Activated CD8-positive, alpha-beta memory T cell treated with anti-CD3 and anti-CD28 coated beads, Interleukin-2, amount 10 ng/mL, durations not matched to agents 7 days and 5 days (primary cell): ENCODE measurements at places on chromosomes 7 and 10. TPM values are rescaled to one million over a fixed set of nuclear protein-coding genes. Genes with fewer than 3 reads are reported as not detected.

DNA sequence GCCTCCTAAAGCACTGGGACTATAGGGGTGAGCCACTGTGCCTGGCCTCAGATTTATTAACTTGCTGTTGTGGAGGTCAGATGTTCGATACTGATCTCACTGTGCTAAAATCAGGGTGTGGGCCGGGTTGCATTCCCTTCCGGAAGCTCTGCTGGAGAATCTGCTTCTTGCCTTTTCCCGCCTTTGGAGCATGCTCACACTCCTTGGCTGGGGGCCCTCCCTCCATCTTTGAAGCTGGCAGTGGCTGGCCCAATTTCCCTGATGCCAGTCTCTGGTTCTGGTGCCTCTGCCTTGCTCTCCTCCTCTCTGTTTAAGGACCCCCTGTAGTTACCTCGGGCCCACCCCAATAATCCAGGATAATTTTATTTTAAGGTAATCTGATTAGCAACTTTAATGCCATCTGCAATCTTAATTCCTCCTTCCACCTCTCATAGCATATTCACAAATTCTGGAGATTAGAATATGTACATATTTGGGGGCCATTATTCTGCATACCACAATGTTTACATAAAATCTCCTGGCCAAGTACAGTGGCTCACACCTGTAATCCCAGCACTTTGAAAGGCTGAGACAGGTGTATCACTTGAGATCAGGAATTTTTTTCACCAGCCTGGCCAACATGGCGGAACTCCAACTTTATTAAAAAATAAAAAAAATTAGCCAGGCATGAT is 7.9 kb upstream of the PITRM1 start:
- no peak for DNase-seq
- H3K4me3 ChIP-seq, result no peak overlapping the region
- peaks cover 2% of the 10 kb centered on the region for H3K4me1 ChIP-seq
- no peak overlapping the region for H3K27ac ChIP-seq

PLPP4 gene
- total RNA-seq, result not detected

- DNase-seq, result no peak
- peaks cover 15% of the 10 kb centered on the region for H3K4me1 ChIP-seq
- H3K27ac ChIP-seq, result no peak overlapping the region
- H3K27me3 ChIP-seq, result no peaks in the 10 kb centered on the region
These were observed 4.9 kb downstream of the GNB2 start for GRCh38 chr7:100678291-100678984.

GRCh38 chr10:95211606-95212279 is 17.7 kb downstream of the ACSM6 start:
- no peaks in the 10 kb centered on the region for H3K4me1 ChIP-seq
- DNase-seq, result no peak

GRCh38 chr10:101875068-101875688 is 31.6 kb upstream of the KCNIP2 start:
- peaks cover 20% of the 10 kb centered on the region for H3K4me1 ChIP-seq
- H3K4me3 ChIP-seq, result no peak overlapping the region
- DNase-seq, result no peak
- H3K27ac ChIP-seq, result no peak overlapping the region
- H3K36me3 ChIP-seq, result peaks cover 3% of the 10 kb centered on the region
- H3K27me3 ChIP-seq, result no peaks in the 10 kb centered on the region

MRPS24 gene
- 96.2 TPM for total RNA-seq

GRCh38 chr7:41964849-41965745 is 262.2 kb upstream of the INHBA start:
- no peak overlapping the region for H3K4me3 ChIP-seq
- DNase-seq, result no peak
- no peaks in the 10 kb centered on the region for H3K36me3 ChIP-seq
- no peaks in the 10 kb centered on the region for H3K4me1 ChIP-seq
- no peak overlapping the region for H3K27ac ChIP-seq

DNA sequence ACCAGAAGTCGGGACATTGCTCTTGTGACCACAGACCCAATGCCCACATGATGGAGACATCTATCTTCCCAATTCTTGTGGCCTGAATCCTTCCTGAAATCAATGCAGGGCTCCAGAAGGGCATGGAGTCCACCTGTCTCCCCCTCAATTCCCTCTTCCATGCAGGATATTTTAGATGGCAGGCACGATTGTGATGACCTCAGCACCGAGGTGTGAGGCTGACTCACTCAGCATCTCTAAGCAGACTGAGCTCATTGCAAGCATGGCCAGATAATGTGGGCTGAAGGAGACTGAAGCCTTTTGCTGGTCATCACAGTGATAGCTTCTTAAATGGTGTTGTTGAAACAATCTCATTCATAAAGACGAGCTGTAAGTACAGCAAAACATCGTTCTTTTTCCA is 374.9 kb upstream of the PODXL start:
- DNase-seq, result no peak
- H3K4me1 ChIP-seq, result no peaks in the 10 kb centered on the region
- no peaks in the 10 kb centered on the region for H3K36me3 ChIP-seq

DNA sequence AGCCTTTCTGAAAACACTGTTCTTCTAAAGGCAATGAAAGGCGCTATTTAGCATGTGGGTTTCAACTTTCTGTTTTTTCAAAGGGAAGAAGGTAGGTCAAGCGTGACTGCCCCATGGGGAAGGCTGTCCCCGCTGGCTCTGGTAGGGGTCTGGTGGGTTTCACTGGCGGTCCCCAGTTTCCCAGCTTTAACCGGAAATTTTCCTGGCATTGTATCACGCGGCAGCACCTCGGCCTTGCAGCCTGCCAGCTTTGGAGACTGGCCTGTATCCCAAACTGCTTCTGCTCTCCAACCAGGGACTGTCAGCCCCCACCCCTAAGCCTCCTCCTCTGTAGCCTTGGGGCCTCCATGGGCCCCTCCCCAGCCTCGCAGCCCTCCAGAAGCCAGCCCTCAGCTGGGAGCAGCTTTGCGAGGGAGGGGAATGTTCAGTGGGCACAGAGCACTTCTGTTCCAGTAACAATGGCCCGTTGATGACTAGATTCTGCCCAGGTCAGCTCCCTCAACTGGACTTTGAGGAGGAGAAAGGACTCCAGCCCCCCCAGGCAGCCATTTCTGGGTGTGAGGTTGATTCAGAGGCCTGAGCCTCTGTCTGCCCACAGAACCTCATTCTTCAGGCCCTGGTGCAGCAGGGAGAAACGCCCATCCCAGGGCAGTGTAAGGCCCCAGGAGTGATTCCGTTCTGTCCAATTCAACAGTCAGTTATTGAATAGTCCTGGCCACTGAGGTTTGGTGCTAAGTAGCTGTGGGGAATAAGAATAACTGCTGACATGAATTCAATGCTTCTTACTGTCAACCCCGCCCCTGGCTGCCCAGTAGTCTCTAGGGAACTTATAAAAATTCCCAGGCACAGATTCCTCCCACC is 17.1 kb downstream of the CHST3 start:
- H3K4me3 ChIP-seq, result no peak overlapping the region
- H3K36me3 ChIP-seq, result no peaks in the 10 kb centered on the region
- no peak for DNase-seq

DNA sequence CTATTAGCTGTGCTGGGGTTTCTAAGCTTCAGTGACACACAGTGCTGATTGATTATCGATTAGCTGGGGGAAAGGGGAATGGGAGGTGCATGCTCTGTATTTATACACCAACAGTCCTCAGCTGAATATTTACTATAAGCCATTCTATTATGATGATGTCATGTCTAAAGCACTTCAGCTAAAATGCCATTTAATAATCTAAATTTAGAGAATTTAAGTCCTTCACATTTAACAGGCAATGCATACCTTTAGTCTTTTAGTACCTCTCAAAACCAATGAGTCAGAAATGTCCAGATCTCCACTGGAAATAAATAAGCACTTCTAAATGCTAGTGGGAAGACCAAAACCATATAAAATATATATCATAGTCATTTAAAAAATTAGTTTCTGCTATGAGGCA is 24.6 kb downstream of the RPP38 start:
- no peak for DNase-seq
- peaks cover 49% of the 10 kb centered on the region for H3K36me3 ChIP-seq
- peaks cover 40% of the 10 kb centered on the region for H3K4me1 ChIP-seq
- H3K27ac ChIP-seq, result no peak overlapping the region
- H3K27me3 ChIP-seq, result no peaks in the 10 kb centered on the region

ANKRD61 gene
- total RNA-seq, result 0.38 TPM
